ENCODE measurements at places on chromosomes 7 and 10.

GRCh38 chr7:34718867-34719266 is 60.8 kb downstream of the NPSR1 start:
- no peak for DNase-seq

- no peak for DNase-seq
Observed at GRCh38 chr10:14415676-14416307, 85.1 kb upstream of the FRMD4A start.

DNA sequence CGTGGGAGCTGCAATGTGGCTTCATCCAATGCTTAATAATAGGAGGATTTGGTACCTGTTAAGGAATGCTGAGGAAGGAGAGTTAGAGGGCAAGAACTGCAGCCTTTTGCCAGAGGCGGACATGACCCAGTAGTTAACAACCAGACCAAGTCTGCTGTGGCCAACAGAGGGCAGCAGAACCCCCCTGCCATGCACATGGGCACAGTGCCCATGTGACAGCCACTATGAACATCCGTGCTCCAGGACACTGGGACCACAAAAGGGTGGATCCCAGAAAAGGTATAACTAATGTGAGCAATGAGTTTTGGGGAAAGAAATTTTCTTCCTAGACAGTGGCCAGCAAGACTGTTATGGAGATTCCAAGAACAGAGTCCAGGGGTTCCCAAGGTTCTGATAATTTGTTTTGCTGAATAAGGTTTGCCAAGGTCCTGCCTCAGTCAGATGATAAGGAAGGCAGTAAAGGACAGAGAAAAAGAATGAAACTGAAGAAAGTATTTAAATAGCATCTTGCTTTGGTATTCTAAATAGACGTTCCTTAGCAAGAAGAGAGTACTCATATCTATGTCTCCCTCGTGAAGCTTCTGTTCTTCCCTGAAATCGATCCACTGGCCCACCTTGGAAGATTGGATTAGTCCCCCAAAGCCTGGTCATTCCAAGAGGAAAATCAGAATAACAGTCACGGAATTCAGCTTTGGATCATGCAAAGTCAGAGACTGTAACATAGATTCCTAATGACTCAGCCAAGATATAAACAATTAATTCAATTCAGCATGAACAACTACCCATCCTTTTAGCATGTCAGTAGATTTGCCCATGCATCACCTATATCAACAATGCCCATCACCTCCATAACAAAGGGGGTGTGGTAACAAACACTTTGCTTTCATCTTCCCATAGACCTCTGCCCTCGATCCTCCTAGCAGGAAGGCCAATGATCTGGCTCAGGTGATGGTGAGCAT is 56.0 kb downstream of the LGI1 start:
- DNase-seq: no peak

GRCh38 chr7:48429117-48429516 is 257.9 kb downstream of the ABCA13 start:
- DNase-seq: no peak

DNA sequence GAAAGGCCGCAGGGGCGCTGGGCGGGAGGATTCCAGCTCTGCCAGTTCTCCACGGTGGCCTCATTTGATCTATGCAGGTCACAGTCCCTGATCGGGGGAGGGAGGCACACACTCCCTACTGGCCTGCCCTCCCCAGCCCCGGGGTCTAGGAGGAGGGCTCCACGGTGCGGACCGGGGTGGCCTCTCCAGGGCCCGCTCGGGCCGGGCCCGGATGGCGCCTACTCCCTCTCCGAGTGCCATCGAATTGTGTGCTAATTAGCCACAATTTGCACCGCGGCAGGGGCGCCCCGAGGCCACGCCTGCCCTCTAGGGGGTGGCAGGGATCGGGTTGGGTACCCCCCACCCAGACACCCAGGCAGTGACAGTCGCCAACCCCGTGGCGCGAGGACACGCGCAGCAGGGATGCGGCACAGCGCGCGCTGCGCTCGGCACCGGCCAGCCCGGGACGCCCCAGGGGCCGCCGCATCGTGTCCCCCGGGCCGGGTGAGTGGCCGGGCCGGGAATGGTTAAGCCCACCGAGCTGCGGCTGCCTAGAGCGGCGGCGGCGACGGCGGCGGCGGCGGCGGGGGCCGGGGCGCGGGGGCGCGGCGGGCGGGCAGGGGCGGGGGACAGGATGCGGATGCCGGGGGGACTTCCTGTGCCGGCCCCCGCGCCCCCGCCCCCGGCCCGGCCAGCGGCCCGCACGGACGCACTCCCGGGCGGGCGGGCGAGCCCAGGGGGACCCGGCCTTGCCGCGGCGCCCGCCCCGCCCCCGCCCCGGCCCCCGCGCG is at the start of gene ZNF853:
Gene ZNF853, plus strand, starts transcription at position 658 of the 770 bp plus-strand sequence. CDS start 565 bp downstream, outside the sequence.
- DNase-seq: peak; percentile 74

DNA sequence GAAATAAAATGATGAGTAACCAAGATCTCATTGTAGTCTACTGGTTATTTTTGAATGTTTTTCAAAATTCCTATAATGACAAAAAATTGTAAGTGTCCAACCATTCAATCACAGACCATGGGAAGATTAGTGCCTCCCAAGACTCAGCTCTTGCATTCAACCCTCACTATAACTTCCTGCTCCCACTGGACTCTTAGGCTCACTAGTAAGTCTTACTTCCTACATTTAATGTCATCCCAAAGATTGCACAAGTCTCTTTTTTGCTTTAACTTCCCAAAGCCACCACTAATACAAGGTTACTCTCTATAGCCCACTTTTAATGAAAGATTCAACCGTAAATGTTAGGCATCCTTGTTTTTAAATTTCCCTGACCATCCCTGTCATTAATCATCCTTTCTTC is 111.9 kb upstream of the NRBF2 start:
- DNase-seq: no peak

DNA sequence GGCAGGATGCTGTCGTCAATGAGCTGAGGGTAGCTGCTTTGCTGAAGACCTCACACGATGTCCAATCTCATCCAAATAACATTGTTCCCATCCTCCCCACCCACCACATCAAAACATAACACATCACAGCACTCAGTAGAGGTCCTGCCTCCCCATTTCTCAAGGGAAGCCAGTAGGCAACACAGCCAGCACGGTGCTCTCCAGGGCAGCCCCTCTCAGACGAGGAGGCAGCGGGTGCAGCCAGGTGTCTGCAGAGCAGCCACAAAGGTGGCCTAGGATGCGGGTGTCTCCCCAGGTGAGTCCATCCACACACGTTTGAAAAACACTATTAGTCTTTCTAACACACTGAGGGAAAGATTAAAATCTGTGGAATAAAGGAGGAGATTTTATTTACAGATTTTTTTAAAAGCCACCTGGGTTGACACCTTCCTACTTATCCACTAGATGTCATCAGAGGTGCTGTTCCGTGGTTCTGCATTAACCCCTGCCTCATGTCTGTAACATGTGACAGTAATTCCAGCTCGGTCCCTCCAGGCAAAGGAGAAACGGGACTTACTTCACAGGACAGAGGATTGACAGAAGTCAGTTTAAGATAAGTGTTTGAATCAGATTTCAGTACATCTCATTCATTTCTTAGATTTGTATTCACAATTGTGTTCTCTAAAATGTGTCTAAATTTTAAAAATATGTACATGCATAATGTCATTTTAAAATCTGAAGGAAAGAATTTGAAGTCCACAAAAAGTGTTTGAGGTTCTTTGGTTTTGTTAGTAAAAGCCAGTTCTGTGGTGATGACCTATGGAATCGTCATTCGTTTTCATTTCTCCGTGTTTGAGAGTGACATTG is 68.0 kb downstream of the LANCL2 start:
- DNase-seq: peak; percentile 86

DNA sequence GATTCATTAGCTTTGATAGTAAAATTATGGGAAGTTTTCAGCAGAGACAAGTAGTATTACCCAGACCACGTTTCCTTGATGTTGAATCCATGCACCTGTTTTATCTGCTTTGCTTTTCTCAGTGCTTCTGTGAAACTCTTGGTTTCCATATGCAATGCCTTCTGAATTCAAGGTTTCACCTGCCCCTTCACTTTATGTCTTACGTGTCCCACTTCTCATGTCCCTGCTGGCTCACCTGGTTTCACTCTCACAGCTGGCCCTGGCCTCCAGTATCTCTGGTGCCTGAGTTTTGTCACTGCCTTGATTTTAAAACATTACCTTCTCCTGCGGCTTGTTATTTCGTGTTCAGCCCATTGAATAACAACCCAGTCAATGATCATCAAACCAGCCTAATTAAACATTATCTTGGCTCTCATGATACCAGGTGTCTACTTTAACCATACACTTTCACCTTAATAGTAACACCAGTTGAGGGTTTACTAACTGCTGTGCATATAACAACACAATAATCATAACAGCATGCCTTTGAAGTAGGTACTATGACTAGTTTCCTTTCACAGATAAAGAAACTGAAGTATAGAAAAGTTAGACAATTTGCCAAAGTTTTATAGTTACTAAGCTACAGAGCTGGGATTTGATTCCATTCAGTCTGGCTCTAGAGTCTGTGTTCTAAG is 175.7 kb upstream of the PCLO start:
- DNase-seq: no peak

GRCh38 chr10:62163024-62163423 is 105.6 kb downstream of the RTKN2 start:
- no peak for DNase-seq

Measured in spinal cord (tissue), 10 donors.